Hindlimb muscle (tissue), 1 donor: ENCODE measurements at places on chromosomes 6 and 20. TPM values are rescaled to one million over a fixed set of nuclear protein-coding genes. Genes with fewer than 3 reads are reported as not detected.

- DNase-seq, result peak; percentile 15
These were observed 739 bp downstream of the B3GAT2 start for GRCh38 chr6:70956191-70956450.

GRCh38 chr6:120405947-120406346, 928.3 kb downstream of the TBC1D32 start:
- DNase-seq, result no peak

GRCh38 chr20:2822073-2822472, 5.9 kb downstream of the TMEM239 start:
- no peak for DNase-seq

The TBX18 gene
- 21.5 TPM for polyA plus RNA-seq

The OR2H1 gene
- not detected for polyA plus RNA-seq

The TOX2 gene
- polyA plus RNA-seq, result 4.1 TPM
